Memory B cell (primary cell): ENCODE measurements at places on chromosomes 11 and 22.

DNA sequence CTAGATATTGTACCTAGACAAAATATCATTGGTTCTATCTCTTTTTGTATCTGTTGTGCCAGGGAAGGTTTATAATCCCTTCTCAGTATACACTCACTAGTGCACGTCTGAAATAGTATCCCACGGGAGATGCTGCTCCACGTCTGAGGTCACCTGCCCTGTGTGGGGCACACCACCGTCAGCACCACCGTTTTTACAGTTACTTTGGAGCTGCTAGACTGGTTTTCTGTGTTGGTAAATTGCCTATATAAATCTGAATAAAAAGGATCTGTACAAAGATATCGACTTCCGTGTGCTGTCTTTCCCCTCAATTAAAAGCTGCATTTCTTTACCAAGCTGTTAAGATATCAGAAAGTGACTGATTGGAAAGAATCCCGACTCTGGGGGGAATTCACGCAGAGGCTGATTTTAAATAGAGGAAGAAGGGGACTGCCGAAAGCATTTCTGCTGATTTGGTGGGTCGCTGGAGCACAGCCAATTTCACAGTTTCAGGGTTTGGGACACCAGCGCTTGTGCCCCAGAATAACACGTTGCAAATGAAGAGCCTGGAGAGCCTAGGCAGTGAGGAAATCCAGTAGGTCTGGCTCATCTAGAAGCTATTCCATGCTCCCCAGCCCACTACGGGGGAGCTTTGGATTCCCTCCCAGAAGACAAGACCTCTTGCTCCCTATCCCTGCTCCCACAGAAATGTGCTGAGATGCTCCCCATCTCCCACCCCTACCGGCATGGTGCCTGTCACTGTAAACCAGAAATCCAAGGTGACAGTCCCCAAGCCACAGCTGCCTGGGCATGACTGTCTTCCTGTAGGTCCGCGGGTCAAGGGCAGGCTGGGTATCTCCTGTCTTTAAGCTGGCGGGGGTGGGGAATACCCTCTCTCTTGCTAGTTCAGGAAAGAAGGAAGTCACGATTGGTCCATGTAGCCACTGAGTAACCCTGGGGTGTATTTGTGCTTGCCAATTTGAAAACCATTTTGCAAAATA is 12.7 kb upstream of the MYO18B start:
- no peaks in the 10 kb centered on the region for H3K27me3 ChIP-seq
- DNase-seq: no peak
- H3K27ac ChIP-seq: peak overlapping the region; percentile 36

DNA sequence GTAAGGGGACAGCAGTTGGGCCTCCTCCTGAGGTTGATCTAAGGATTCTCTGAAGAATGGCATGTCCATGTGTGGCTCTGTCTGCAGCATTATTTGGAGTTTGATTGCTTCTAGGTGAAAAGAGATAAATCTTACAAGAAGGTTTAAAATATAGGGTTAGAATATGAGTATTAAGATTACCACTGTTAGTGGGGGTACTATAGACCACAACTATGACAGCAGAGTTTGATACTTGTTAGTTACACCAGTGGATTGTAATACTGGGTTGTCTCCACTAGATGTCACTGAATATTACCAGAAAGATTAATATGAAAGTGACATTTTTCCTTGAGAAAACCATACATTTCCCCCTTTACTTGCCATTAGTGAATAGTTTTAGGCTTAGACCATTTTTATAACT is 47.9 kb downstream of the ZNF280B start:
- H3K27ac ChIP-seq: no peak overlapping the region
- H3K36me3 ChIP-seq: peaks cover 4% of the 10 kb centered on the region
- peaks cover 3% of the 10 kb centered on the region for H3K27me3 ChIP-seq
- peaks cover 7% of the 10 kb centered on the region for H3K4me1 ChIP-seq
- DNase-seq: no peak

GRCh38 chr11:71391796-71392195 is 56.4 kb downstream of the DHCR7 start:
- no peak for DNase-seq
- peaks cover 3% of the 10 kb centered on the region for H3K36me3 ChIP-seq
- peaks cover 17% of the 10 kb centered on the region for H3K27me3 ChIP-seq
- H3K4me3 ChIP-seq: no peak overlapping the region
- H3K4me1 ChIP-seq: peaks cover 28% of the 10 kb centered on the region

DNA sequence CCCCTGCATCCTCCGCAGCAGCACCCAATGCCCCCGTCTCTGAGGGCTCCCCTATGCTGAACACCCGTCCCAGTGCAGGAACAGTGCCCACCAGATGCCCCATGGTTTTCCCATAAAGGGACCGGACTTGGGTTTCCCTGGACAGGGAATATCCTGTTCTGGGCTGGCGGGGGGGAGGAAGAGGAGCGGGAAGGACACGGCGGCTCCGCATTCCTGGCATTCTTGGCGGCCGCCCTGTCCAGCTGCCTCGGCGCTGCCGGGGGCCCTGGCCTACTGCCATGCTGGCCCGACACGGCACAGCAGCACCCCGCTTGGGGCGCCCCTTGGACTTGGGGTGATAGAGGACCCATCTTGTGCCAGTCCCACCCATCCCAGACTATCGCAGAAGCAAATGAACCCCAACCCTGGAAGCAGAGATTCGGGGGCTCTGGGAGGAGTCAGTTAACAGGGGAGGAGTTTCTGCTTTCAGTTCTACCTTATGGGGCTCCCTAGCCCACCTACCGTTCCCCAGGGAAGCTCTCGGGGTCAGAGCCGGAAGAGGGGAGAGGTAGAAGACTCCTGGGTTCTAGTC is 23.7 kb upstream of the CBX7 start:
- no peaks in the 10 kb centered on the region for H3K27me3 ChIP-seq
- DNase-seq: no peak
- no peak overlapping the region for H3K4me3 ChIP-seq
- H3K4me1 ChIP-seq: peaks cover 22% of the 10 kb centered on the region
- no peak overlapping the region for H3K27ac ChIP-seq

DNA sequence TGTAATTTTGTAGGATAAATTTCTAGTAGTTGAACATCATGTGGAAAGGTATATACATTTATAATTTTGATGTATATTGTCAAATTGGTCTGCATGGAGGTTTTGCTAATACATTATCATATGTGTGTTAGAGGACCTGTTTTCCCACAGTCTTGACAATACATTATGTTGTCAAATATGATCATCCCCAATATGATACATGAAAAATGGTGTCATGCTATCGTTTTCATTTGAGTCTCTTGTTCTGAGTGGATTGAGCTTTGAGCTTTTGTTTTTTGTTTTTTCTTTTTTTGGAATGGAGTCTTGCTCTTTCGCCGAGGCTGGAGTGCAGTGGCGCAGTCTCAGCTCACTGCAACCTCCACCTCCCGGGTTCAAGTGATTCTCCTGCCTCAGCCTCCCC is 14.1 kb upstream of the CNTF start:
- no peak for DNase-seq
- peaks cover 34% of the 10 kb centered on the region for H3K36me3 ChIP-seq
- peaks cover 34% of the 10 kb centered on the region for H3K4me1 ChIP-seq
- no peaks in the 10 kb centered on the region for H3K27me3 ChIP-seq

DNA sequence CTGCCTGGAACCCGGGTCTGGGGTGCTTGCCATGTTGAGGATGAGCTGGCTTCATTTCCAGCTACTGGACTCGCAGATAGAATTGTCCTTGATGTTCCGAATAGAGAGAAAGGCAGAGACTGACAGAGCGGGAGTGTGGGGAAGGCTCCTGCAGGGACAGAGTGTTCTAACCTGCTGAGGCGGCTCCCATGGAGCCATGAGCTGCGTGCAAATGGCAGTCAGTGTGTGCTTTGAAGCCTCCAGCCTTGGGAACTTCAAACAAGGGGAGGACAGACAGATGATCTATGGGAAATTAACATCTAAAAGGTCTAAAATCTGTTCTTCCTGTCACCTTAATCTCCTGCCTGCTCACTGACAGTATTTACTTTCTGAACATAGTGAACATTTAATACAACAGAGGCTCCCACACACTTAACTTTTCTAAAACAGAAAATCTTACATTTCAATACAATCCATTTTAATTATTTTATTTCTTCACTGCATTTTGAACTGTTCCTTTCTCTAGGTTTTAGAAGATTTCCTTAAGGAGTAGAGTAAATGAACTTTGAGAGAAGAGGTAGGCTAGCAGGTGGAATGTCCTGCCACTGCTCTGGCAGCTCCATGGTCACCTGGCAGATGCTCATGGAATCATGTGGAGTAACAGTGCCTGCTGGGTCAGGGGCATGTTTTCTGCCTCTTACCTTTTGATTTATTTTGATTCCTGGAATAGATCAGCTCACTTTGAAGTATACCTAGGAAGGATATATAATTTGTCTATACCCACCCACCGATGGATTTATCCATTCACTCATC is 481.7 kb downstream of the NTM start:
- H3K36me3 ChIP-seq: peaks cover 2% of the 10 kb centered on the region
- no peak for DNase-seq
- peaks cover 2% of the 10 kb centered on the region for H3K4me1 ChIP-seq
